Heart right ventricle (tissue), 16 donors: ENCODE measurements at places on chromosomes 11 and 22. TPM values are rescaled to one million over a fixed set of nuclear protein-coding genes. Genes with fewer than 3 reads are reported as not detected.

DNA sequence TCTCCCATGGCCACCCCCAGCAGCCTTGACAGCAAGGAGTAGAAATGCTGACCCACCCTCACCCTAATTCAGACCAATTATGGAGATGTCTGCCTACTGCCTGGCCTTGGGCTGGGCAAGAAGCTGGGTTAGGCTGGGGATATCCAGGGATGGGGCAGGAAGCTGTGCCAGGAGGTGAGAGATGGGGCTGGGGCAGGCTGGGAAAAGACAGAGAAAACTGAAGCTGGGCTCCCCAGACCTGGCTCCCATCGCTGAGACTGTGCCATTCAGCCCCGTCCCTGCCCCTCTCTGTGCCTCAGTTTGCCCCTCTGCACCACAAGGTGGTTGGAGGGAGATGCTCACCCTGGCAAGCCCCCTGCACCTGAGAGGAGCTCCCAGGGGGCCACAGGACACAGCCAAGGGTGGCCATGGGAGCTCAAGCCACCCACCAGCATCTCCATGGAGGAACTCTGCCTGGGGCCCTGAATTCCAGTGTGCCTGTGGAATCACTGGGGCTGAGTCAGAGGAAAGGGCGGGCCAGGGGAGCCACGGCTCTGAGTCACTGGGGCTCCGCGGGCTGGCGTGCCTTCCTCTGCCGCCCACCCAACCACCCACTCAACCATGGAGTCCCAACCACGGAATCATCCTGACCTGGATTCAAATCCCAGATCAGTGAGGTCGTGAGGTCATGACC lies 6.0 kb upstream of the CARD10 start:
- DNase-seq: no peak

Gene ALDH3B2
- not detected for total RNA-seq

DNA sequence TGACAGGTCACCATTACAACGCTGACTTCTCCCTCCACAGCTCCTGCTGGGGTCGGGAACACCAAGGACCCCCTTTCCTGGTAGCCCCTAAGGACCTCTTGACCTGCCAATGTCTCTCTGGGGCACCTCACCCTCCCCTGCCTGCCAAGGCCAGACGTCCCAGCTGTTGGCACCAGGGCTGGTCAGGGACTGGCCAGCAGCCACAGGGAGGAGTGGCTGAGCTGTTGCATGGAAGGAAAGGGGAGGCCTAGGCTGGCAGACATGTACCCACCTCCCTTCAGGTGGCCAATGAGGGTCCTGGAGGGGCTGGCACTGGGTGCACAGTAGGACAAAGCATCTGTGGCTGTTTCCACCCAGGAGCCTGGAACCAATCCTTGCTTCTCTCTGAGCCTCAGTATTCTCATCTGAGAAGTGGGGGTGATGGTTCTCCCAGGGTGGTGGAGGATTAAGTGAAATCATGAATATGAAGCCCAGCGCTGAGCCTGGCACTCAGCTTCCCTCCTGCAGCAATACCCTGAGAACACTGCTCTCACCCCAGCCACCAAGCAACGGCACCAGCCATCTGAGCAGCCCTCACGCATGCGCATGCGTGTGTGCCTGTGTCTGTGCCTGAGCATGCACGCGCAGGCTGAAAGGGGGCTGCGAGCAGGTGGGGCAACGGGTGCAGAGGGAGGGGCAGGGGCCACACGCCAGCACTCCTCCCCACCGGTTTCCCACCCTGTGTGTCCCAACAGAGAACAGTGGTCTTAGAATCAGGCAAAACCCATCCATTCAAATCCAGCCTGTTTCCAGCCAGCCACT lies 5.9 kb downstream of the KCNJ4 start:
- DNase-seq: peak; percentile 68

GRCh38 chr11:121552154-121552553 lies 99.4 kb upstream of the SORL1-AS1 start:
- DNase-seq: no peak

GRCh38 chr22:20155330-20156041 lies 4.6 kb upstream of the CCDC188 start:
- DNase-seq: peak; percentile 73

- no peak for DNase-seq
These were observed 20.1 kb downstream of the PRDM11 start for GRCh38 chr11:45166604-45166897.

Gene CST6
- not detected for total RNA-seq

Gene PRG3
- total RNA-seq: not detected

DNA sequence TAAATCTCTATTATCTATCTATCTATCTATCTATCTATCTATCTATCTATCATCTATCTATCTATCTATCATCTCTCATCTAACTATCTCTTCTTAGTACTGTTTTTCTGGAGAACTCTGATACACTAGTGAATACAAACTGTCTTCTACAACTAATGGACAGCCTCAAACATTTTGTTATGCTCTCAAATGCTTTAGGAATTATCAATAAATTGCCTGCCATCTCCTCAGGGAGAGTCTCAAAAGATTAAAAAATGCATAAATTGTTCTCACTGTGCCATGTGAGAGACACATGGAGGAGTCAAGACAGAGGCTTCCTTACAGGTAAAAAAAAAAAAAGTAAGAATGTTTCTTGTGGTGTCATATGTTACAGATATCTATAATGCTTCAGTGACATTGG lies at the start of gene OR8K3:
Gene OR8K3 (plus strand): TSS at position 301 of the 400 bp plus-strand sequence. CDS start 3,163 bp downstream, outside the sequence.
- no peak for DNase-seq

Gene MRGPRE
- total RNA-seq: 0.21 TPM

DNA sequence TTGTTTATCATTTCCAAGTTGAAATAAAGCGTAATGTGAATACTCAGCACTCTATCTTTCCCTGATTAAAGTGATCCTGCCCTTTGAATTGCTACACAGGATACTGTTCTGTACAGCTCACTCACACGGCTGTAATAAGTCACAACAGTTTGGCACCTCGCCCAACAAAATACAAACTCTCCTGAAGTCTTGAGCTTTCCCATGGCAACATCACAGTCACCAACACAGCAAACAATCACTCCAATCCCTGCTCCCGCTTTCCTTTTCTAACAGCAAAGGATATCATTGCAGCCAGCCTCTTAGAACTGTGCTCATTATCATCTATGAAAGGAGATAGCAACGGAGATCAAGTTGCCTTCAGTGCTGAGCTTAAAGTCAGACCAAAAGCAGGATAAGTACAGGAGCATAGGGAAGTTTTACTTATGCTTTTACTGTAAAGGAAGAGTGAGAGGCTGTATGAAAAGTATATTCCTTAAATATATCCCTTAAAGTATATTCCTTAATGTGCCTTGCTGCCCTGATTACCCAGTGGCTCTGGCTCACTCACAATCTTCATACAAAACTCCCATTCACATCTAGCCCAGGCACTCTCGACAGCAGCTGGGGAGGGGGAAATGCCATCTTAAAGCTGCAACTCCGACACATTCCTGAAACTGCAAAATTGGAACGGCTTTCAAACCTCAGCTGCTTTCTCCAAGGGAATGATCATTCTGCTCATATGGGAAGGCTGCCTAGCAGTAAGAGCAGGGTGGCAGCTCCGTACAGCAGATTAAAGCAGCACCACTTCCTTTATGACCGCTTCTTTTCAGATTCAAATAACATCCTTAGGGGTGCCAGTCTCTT lies 35.8 kb downstream of the MAML2 start:
- peak; percentile 96 for DNase-seq

Gene POTEH
- total RNA-seq: not detected

Gene RTN4RL2
- 0.82 TPM for total RNA-seq

Gene C22orf23
- total RNA-seq: 1.1 TPM

GRCh38 chr11:71282581-71283351 lies 30.4 kb upstream of the SHANK2 start:
- no peak for DNase-seq

Gene SLC15A3
- 19.9 TPM for total RNA-seq

DNA sequence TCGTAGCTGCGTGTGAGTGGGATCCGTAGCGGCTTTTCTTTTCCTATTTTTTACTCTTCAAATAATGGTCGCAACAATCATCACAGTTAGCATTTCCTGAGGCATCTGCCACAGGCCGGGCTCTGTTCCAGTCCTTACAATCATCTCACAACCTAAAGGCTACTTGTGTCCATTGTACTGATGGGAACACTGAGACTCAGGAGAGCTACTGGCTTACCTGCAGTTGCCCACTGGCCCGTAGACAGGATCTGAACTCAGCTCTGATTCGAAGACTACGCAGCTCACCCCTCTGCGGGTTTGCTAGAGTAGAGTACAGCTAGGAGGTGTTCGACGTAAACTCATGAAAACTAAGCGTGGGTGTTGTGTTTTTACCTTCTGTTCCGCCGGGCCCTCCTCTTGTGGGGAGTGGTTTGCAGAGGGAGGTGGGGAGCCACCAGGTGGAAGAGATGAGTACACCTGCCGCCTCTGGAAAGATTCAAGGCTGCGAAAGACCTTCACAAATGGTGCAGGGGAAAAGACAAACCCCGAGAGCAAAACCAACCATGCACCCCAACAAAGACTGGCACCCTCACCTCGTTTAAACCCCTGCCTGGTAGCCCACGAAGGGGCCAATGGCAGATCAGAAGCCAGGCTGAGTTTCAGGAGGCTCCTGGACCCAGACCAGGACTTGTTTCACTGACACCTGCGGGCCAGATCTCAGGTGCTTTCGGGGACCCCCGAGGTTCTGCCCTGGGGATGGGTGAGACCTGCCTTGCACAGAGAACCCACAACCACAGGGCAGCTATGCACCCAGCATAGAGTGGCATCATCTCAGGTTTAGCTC lies 18.3 kb upstream of the RFPL3 start:
- no peak for DNase-seq
